Activated CD8-positive, alpha-beta memory T cell treated with anti-CD3 and anti-CD28 coated beads, Interleukin-2, amount 10 ng/mL, durations not matched to agents 7 days and 5 days (primary cell): ENCODE measurements at places on chromosomes 5 and 9. TPM values are rescaled to one million over a fixed set of nuclear protein-coding genes. Genes with fewer than 3 reads are reported as not detected.
A peak's percentile ranks its signal among the peaks of the same experiment; 100 is the strongest.

PIP5KL1 gene
- 2.6 TPM for total RNA-seq

CMYA5 gene
- 0.12 TPM for total RNA-seq

SNCAIP gene
- total RNA-seq, result not detected

IFNA2 gene
- total RNA-seq, result not detected

MOB3B gene
- 0.70 TPM for total RNA-seq

ANKRD34B gene
- total RNA-seq, result not detected

IL3 gene
- 1.5 TPM for total RNA-seq

HAPLN1 gene
- not detected for total RNA-seq

PCDHAC2 gene
- total RNA-seq, result not detected

SPEF2 gene
- total RNA-seq, result 14.1 TPM

FKTN gene
- total RNA-seq, result 16.4 TPM

GLDC gene
- total RNA-seq, result 6.3 TPM

MZB1 gene
- 61.1 TPM for total RNA-seq

DNA sequence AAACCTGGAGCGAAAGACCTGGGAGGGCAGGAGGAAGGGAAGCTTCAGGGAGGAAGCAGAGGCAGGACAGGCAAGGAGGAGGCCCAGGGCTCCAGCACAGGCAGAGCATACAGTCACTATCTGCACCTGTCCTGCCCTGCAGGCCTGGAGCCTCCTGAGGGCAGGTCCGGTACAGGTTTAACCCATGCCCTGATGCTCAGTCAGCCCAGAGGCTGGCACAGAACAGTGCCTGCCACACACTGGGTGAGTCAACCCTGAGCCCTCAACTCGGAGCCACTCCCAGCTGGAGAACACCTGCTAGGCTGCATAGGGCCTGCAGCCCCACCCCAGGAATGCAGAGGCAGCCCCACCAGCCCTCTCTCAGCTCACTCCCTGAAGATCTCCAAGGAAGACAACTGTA, 161.5 kb upstream of the PHYKPL start:
- DNase-seq, result no peak

DNA sequence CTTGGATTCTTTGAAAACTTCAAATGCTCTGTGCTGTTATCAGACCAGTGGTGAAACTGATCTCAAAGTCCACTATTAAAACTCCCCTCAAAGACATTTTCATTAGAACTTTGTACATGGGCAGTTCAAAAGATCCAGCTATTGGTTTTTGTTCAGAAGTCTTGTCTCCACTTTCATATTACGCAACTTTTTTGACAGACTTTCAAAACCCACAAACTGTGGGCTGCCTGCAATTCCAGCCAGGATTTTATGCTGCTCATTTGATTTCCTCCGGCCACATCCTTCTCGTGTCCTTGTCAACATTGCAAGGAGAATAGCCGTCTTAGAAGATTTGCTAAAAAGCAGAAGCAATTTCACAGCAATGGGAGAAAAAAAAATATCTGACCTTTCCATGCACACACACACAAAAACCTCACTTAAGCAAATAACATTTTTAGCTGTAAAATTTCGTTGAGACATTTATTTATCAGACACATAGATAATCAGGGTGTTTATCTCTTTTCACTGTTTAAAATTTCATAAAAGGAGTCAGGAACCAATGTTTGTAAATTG, 1990.5 kb downstream of the MAT2B start:
- no peak for DNase-seq

DNA sequence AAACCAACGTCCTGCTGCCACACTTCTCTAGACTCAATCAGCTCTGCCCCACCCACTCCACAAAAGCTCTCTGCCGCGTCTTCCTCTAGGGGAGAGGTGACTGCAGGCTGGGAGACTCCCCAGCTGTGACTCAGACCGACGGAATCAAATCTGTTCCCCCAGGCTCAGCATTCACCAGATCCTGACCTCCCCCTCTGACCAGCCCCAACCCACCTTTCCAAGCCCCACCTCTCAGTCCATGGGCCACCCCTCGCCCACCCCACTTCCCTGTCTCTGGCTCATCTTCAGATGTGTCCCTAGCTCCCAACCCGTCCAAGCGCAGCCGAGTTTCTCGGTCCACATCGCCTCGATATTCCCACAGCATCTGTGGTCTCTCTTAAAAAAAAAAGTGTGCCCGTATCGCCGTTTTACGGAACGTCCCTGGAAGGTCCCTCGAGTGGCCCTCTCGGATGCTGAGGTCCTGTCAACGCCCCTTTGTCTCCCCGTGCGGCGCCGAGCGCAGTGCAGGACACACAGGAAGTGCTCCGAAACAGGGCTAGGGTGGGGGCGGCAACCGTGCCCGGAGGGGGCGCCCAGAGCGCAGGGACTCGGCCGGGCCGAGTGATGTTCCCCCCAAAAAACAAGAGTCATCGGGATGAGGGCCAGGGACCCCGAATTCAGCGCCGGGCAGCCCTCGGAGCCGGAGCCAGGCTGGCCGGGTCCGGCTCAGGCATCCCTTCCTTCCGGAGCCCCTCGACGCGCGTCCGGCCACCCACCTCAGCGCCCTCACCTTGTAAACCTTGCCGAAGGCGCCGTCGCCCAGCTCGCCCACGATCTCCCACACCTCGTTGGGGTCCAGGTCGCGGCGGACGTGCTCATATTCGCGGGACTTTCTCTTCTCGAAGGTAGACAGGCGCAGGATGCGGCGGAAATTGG, 649 bp downstream of the STK10 start:
- DNase-seq, result peak; percentile 84

DNA sequence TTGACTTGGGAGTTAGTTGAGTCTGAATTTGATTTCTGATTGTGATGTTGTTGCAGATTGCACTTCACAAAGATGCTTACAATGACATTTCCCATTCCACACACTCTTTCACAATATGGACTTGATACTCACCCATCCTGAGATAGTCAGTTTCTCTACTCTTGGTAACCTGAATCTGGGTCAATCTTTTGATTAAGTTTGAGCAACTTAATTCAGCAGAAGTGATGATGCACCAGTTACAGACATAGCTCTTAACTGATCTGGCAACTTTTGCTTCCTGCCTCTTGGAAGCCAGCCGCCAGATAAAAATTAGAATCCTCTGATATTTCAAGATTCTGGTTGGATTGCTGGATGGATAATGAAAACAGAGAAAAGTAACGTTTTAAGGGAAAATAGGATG, 79.7 kb upstream of the OSMR start:
- no peak for DNase-seq

- DNase-seq, result no peak
Measured at GRCh38 chr9:91896513-91897121, 53.4 kb downstream of the ROR2 start.

DNA sequence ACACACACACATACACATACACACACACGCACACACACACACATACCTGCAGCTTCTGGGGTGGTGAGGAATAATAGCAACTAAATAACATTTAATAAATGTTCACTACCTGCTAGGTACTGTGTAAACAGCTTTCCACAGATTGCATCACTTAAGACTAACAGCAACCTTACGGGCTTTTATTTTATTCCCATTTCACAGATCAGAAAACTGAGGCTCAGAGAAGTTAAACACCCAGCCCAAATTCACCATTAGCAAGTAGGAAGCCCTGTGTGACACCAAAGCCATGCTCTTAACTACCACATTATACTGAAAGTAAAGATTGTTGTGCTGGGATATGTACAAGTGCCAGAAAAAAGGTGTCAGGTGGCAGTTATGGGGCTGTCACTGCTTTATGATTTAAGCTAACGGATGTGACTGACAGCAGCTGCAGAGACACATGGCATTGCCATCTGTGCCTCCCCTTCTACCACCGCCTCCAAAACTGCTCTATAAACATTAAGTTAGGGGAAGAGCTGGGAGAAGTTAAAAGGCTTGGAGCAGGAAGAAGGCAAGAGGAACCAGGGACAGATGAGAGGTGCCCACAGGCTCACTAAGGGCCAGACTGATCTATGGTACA, 13.6 kb downstream of the MTMR12 start:
- no peak for DNase-seq

- no peak for DNase-seq
Measured at GRCh38 chr5:133934311-133934710, 34.1 kb downstream of the C5orf15 start.

DNA sequence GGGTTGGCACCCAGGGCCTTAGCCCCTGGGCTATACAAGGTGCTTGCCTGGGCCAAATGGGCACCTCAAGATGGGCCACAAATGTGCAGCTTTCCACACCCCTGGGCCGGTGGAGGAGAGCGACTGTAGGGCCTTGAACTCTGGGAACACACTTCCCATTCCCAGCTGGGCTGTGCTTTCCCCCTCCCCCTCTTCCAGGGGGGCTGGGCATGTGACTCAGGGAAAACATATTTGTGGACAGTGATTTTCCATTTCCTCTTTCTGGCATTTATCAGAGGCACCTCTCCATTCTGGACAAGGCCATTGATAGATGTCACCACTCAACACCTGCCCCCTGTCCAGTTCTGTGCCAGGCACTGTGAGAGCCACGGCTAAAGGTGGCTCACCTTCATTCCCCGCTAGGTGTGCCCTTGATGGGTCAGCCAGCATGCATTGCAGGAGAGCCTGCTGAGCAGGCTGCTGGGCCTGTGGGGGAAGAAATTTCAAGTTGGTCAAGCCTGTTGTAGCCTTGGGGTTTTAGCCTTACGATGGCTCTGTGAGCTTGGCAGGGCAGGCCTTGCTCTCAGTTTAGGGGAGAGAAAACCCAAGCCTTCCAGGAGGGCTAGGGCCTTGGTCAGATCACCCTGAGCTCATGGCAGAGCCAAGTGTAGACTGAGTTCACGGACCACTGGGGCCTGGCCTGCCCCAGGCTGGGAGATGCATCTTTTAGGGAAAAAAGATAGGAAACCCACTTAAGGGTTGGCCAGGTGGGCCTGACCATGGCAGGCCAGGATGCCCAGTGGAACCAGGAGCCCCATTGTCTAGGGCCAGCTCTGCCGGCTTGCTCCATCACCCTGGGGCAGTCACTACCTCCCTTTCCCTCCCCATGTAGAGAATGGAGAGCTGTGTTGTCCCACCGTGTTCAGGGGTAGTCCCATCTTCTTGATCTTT, 113.9 kb downstream of the DAB2IP start:
- DNase-seq, result no peak

GRCh38 chr9:5025416-5025815, 40.3 kb downstream of the JAK2 start:
- no peak for DNase-seq

DNA sequence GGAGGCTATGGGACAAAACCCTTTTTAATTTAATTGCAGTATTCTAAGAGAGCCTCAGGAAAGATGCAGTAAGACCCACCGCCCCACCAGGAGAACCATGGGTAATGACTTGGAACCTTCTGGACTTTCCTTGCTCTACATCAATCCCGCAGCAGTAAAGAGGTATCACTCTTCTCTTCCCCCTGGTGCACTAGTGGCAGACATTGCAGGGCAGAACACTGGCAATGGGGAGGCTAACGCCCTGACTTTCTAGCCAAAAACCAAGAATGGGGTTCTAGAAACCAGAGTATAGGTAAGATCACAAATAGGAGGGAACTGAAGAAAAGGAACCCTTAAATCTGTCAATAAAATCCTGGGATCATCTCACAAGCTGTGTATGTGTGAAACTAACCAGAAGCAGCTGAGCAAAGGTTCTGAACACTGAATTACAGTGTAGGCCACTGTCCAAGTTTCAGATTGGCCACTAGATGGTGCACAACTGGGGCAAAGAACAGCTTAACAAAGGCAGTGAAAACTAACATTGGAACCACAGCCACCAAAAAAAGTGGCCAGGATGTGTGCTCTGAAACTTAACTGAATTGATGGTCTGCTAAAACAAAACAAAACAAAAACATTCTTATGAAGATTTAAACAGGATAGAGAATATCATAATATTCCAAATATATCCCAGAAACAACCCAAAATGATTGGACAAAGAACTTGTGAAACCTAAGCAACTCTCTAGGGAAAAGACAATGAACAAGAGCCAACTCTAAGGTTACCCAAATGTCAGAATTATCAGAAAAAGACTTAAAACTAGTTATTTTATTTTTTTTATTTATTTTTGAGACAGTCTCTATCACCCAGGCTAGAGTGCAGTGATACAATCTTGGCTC, 6.6 kb upstream of the FAM151B start:
- peak; percentile 70 for DNase-seq

GRCh38 chr9:94967482-94967881, 241.0 kb downstream of the AOPEP start:
- DNase-seq, result no peak

DNA sequence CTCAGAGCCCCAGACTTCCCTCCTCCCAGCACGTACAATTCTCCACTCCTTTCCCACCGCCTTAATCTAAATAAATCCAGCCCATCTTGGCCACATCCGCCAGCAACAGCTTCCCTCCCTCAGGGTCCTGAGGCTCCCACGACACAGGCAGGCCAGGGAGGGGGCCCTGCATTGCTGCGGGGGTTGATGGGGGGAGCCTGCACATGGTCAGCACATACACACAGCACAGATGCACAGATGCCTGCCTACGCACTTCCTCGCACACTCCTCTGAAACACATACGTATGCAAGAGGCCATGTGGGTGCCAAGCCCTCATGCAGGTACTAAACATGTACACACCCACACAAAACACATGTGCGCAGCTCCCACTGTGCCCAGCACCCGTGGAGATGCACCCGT, 14.8 kb downstream of the PDGFRB start:
- DNase-seq, result no peak

- DNase-seq, result no peak
Measured at GRCh38 chr5:77948476-77948875, 172.3 kb upstream of the TBCA start.

- no peak for DNase-seq
Measured at GRCh38 chr9:116760636-116761035, 73.5 kb downstream of the TRIM32 start.

GRCh38 chr5:169696621-169697510, 59.8 kb downstream of the DOCK2 start:
- DNase-seq, result no peak

- DNase-seq, result no peak
Measured at GRCh38 chr5:38598994-38599617, 42.7 kb upstream of the LIFR start.

DNA sequence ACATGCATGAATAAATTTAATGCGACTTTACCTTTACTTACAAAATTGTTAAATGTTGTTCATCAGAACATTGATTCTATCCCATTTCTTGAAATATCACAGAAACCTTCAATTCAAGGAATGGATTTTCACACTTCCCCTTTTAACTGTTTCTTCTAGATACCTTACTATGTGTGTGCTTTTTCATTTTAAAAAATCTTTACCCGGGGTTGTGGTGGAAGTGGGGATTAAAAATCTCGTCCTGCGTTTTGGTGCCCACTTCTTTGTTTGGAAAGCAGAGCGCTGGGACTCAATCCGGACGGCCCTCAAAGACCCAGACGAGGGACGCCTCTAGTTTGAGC, 5.8 kb upstream of the MEF2C start:
- no peak for DNase-seq

GRCh38 chr9:96048104-96048955, 172.8 kb downstream of the ERCC6L2 start:
- DNase-seq, result no peak

- no peak for DNase-seq
Measured at GRCh38 chr5:73306741-73307275, 133.8 kb downstream of the TMEM174 start.

GRCh38 chr5:5767286-5767928, 344.9 kb downstream of the ICE1 start:
- no peak for DNase-seq

GRCh38 chr9:116812231-116813030, 125.3 kb downstream of the TRIM32 start:
- DNase-seq, result no peak

- DNase-seq, result no peak
Measured at GRCh38 chr5:99063737-99064136, 134.9 kb upstream of the CHD1 start.
